AG10803 (cell line): ENCODE measurements at places on chromosomes 12 and 14.

DNA sequence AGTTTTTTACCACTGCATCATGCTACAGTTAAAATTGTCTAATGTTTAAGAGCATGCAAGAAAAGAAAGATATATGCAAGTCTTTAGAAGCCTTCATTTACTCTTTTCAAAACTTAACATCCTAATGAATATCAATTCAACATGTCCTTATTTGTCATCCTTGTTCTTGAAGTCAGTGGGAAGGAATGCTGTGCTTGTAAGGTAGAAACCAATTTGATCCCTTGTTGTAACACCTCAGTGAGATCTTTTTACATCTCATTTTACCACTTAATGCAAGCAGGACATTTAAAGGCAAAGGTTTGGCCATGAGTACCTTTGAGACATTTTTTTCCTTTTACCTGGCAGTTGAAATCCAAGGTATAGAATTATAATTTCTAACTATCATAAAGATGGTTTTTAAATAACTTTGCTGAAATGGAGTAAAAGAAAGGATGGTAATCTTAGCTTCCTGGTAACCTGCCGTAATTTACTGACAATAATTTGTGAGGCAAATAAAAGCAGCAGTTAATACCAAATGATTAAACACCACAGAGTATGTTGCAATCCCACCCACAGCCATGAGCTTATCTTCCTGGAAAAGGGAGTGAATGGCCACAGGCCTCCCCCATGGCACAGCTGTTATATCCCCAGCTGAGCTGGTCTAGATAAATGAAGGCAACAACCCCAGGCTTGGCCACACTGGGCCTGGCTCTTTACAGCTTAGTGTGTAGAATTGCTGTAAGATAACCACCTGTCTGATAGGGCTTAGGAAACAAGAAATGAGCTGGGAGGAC, 33.2 kb upstream of the STRN3 start:
- peak; percentile 79 for DNase-seq

- no peak for DNase-seq
Observed at GRCh38 chr14:73937012-73937411, 12.9 kb downstream of the FAM161B start.

DNA sequence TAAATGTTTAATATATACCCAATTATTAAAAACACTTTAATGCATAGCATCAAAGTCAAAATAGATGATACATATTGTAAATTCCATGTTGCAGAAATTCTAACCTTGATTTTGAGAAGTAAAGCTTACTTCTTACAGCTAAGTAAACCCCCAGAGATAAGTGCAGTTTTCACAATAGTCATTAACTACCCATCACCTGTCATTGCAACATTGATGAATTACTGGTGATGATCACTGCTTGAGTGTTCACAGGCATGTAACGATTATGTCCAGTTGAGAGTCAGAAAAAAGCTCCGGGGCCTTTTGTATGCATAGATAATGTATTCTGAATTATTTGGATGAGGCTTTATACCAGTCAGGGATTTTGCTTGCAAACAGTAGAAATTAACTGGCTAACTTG, 67.7 kb downstream of the ZNF664 start:
- no peak for DNase-seq

DNA sequence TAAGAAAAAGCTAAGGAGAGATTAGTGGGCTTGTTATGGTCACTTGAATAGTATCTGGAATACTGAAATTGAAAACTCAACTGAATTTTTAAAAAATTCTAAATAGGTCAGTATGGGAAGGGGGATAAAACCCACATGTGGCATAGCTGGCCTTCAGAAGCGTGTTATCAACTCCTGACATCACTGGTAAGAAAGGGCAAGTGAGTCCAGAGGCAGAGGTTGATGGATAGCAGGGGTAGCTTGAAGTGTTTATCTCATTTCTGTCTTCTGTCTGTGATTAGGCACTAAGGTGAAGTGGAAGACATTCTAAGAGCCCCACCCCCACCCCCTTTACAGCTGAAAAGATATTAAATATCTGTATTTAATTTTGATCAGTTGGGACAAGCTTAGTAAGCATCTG, 261.4 kb upstream of the TMTC1 start:
- DNase-seq = no peak

DNA sequence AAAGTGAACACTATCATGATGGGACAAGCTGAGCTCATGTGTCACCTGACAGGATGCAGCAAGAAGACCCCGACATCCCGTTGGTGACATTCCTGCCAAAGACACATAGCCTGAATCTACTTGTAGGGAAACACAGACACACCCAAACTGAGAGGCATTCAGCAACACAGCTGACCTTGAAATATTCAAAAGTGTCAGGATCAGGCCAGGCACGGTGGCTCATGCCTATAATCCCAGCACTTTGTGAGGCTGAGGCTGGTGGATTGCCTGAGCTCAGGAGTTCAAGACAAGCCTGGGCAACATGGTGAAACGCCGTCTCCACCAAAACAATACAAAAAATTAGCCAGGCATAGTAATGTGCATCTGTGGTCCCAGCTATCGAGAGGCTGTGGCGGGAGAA, 232.0 kb upstream of the PLXNC1 start:
- DNase-seq = no peak

GRCh38 chr14:38721822-38722431, 381.1 kb downstream of the SEC23A start:
- peak; percentile 48 for DNase-seq

- DNase-seq = no peak
Observed at GRCh38 chr12:124551268-124552144, 15.9 kb downstream of the NCOR2 start.

GRCh38 chr12:125324861-125325490, 259.7 kb downstream of the AACS start:
- DNase-seq = no peak

DNA sequence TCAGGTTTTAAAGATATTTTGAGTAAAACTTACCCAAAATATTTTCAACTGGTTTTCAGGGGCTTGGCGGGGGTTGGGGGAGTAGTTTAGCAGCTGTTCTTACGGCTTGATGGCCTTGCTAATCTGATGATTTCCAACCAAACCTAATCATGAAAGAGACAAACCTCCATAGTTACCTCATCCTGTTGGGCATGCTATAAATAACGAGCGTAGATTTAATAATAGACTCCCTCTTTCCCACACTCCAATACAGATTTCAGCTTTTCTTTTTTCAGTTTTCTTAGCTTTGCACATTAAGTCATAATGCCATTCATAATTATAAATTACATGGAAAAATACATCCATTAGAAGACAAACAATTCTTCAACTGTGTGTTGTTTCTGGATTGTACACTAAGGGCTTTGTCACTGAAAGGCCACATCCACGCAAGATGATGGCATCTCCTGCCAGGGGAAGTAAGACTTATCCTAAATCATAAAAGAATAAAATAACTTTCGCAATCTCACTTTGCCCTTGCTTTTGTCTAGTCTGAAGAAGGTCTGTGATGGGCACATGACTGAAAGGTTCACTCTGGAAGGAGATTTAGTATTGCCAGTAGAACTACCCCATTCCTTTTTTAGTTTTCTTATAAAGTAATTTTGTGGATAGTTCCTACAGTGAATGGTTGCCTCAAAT, 23.2 kb downstream of the ITPR2 start:
- no peak for DNase-seq

- DNase-seq = no peak
Observed at GRCh38 chr12:104333692-104334255, 30.2 kb downstream of the EID3 start.

DNA sequence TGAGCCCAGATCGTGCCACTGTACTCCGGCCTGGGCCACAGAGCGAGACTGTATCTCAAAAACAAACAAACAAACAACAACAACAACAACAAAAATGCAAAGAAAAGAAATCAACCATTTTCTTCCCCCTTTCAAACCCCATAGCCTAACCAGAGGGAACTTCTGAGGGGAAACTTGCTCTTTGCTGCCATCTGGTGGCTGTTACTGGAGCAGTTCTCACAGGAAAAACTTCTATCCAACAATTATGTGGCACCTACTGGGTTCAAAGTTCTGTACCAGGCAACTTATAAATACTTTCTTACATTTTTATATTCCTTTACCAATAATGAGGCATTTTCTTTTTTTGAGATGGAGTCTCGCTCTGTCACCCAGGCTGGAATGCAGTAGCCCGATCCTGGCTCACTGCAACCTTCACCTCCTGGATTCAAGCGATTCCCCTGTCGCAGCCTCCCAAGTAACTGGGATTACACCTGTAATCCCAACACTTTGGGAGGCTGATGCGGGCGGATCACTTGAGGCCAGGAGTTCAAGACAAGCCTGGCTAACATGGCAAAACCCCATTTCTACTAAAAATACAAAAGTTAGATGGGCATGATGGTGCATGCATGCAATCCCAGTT, 50.9 kb upstream of the BICDL1 start:
- peak; percentile 45 for DNase-seq

DNA sequence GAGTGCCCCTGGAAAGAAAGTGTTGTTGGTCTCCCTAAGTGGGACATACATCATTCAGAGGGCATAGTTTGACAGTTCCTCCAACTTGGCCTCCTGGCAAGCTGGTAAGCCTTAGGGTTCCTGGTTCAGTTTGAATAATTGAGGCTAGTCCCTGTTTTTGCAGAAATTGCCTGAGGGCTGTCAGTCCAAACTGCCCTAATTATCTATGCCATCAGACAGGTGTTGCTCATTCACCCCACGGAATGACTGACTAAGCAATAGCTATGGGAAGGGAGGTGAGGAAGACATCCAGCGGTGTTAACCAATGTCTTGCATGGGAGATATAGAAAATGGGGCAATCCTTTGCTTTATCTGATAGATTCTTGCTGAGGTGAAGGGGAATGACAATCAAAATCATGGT, 37.6 kb downstream of the SPTSSA start:
- no peak for DNase-seq

GRCh38 chr14:52987042-52987441, 36.2 kb upstream of the FERMT2 start:
- no peak for DNase-seq

GRCh38 chr12:66187821-66188220, 1.2 kb upstream of the IRAK3 start:
- no peak for DNase-seq

DNA sequence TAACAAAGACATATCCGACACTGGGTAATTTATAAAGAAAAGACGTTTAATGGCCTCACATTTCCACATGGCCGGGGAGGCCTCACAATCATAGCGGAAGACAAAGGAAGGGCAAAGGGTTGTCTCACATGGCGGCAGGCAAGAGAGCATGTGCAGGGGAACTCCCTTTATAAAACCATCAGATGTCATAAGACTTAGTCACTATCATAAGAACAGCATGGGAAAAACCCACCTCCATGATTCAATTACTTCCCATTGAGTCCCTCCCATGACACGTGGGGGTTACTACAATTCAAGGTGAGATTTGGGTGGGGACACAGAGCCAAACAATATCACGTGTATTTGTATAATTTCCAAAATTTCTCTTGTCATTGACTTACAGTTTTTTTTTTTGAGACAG, 5.5 kb upstream of the LMNTD1 start:
- no peak for DNase-seq

- DNase-seq = no peak
Observed at GRCh38 chr14:92555465-92556111, 42.0 kb downstream of the RIN3 start.

GRCh38 chr14:25759256-25759655, 709.3 kb upstream of the STXBP6 start:
- no peak for DNase-seq

DNA sequence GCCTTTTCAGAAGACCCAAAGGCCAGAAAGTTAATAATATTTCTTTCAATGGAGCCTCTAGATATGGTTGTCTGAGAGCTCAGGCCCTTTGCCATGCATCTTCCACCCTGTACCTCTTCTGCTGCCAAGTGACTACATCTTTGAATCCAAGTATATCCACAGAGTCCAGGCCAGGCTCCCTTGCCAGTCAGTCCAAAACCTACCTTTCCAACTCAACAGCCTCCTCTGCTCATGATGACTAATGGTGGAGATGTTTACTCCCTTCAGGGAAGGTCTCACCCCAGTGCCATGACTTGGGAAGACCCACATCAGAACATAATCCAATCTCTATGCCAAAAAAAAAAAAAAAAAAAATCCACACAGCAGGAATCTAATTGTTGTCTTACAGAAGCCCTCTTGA, 20.4 kb downstream of the TTC9 start:
- no peak for DNase-seq

GRCh38 chr12:54329759-54330158, 4.8 kb downstream of the COPZ1 start:
- DNase-seq = no peak

GRCh38 chr14:42378274-42378673, 771.6 kb downstream of the LRFN5 start:
- DNase-seq = no peak

DNA sequence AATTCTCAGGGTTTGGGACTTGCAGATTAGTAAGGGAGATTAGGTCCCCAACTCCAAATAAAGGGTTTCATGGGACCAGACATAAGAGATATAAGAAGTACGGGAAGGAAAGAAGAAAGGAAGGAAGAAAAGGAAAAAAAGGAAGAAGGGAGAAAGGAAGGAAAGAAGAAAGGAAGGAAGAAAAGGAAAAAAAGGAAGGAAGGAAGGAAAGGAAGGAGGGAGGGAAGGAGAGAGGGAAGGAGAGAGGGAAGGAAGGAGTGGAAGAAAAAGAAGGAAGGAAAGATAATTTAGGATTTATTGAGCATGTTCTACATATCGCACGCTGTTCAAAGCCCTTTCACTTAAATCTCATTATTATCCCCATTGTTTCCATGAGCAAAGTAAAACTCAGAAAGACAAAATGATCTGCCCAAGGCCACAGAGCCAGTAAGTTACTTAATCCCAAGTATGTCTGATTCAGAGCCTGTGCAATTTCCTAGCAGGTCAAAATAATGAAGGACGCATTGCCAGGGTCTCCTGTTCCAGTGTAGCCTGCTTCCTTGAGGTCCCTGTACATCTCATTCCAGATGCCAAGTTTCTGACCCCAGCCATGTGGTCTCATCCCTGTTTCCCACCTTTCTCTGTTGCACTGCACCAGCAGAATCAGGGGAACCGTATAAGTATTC, 3.9 kb upstream of the HDAC7 start:
- DNase-seq = peak; percentile 44

DNA sequence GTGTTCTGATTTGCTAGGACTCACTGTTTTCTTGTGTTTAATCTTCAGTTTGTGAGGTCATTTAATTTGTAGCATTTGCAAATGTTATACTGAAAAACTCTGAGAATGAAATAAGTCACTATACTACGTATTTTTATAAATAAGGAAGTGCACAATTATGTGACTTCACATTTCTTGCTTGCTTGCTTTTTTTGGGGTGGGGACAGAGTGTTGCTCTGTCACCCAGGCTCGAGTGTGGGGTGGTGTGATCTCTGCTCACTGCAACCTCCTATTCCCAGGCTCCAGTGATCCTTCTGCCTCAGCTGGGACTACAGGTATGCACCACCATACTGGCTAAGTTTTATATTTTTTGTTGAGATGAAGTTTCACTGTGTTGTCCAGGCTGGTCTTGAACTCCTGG, 32.7 kb downstream of the RBM25 start:
- no peak for DNase-seq

DNA sequence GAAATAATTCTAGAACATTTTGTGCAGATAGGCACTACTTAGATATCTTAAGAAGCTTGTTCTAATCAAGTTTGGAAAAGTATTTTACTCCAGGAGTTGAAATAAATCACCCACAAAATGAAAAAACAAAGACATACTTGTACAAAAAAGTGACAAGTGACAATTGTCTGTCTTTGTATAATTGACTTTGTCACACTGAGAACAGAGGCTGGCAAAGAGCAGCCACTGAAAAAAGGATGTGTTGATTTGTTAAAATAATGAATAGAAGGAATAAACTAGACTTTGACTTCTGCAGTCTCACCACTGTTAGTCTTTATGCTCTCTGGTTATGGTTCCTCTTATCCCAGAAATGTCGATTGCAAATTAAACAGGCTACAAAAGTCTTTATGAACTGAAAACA, 77.6 kb downstream of the PTPRR start:
- no peak for DNase-seq
